ENCODE measurements at places on chromosomes 13 and 19.

DNA sequence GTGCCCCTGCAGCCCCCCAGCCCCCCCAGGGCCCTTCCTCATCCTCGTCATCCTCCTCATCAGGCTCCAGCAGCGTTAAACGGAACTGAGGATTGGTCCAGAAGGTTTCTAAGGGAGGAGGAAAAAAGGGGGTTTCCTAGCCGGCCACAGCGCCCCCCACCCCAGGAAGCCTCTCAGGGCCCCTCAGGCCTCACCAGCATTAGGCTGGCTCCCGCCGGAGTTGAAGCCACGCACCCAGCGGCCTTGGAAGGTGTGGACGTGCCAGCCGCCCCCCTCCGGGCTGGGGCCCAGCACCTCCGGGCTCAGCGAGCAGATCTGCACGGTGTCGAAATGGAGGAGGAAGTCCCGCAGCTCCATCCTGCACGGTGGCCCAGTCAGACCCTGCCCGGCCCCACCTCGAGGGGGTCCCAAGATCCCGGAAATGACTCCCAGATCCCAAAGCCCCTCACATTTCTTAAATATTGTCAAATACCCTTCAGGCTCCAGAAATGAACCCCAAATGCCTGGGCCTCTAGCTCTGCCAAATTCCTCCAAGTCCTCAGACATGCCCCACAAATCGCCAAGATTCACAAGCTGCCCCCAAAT lies 6.9 kb downstream of the CAPN12 start:
- DNase-seq, result no peak

DNA sequence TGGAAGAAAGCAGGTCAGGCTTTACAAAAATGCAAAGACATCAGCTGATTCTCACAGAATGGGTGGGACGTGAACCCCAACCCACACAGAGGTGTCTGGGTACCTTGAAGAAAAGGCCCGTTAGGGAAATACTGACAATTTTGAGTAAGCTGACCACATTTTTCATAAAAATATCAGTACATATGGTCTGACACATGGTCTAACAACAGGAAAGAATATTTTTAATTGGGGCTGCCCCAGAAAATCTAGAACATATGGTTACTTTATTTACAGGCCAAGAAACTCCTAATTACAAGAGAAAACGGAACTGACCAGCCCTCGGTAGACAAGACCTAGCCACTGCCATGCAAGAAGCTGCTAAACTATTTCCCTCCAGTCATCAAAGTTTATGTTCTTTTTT lies 48.7 kb upstream of the ITM2B start:
- no peak for DNase-seq

GRCh38 chr13:91400063-91400399 lies 1.6 kb downstream of the GPC5 start:
- DNase-seq, result no peak

DNA sequence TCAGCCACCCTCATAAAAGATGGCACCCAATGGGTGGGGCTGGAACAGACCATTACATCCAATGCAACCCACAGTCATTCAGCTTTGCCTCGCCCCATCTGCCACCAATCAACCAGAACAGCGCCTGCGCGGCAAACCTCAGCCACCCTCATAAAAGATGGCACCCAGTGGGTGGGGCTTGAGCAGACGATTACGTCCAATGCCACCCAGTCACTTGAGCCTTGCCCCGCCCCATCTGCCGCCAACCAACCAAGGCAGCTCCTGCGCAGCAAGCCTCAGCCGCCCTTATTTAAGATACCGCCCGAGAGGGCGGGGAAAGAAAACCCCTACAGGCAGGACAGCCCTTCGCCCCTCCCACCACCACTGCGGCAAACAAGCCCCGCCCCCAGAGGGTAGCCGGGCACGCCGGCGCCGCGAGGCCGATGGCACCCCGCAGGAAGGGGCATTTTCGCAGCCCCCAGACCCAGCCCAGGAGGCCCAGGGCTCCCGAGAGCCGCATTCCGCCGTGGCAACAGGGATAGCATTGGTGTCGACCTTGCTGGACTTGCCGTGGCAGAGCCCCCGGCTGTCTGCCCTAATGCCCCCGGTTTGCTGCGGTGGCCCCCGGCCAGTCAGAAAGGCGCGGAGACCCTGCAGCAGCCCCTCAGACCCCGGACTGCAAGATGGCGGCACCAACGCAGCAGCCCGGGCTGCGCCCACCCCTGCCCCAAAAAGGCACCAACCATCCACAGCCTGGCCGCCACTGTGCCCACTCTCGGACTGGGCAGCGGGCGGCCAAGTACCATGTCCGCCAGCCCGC lies 675 bp downstream of the PEG3 start:
- peak; percentile 93 for DNase-seq

DNA sequence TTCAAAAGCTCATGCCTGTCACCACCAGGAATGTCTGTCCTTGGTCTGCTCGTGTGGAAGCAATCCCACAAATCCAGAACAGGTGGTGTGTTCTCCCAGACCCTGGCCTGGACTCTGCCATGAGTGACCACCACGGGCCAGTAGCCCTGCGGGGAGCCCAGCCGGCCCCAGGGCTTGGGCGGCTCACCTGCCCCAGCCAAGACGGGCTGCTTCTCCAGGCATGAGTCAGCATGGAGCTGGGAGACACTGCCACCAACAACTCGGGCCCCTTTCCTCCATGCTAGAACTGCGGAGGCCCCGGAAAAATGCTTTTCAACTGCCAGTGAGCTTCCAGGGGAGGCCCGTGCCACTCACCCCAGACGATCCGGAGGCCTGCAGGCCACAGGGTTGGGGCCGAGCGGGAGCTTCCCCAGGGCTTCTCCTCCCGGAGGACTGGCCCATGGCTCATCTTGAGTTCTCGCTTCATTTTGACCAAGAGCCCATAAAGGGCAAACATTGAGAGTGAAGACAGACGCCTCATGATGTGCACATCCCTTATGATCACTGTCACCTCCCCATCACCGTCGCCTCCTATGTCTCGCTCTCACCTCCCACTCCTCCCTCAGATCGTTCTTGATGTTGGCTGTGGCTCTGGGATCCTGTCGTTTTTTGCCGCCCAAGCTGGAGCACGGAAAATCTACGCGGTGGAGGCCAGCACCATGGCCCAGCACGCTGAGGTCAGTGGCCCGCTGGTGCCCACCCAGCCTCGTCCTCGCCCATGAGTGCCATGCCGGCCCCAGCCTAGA lies 16.7 kb downstream of the YIPF2 start:
- DNase-seq, result no peak

DNA sequence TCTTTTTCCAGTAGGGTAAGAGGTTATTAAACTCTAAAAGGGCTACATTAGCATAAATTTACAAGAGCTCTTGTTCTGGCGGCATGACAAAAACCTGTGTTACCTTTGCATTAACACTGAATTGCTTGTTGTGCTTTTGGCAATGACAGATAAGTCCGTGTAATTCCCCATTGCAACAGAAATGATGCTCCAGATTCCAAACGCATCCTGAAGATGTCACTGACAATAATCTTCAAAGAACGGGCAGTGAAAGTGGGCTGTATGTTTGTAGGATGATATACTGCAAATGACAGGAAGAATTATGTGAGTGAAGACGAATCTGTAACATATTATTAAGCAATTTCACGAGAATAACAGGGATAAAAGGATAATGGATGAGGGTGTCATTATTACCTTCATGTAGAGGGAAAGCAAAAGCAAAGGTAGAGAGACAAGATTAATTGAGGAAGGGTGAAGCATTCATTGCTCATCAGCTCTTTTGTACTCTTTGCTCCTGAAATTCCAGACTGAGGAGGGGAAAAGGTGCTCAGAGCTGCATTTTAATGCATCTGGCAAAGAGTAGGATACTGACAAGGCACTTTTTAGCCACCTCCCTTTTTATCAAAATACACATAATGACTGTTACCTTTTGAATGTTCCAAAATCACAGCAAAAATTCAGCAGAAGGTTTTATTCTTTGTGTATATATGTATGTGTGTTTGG lies 38.5 kb upstream of the MAB21L1 start:
- DNase-seq, result no peak

DNA sequence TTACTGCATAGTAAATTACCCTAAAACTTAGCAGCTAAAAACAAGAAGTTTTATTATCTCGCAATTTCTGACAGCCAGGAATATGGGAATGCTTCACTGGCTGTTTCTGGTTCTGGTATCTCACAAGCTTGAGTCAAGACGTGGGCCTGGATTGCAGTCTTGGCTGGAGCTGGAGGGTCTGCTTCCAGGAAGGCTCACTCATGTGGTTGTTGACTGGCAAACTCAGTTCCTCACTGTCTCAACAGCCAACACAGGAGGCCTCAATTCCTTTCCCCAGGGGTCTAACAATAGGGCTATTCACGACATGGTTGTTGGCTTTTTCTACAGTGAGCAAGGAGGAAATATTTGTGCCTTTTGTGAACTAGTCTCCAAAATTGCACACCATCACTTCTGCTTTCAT lies 146.3 kb downstream of the GPC5 start:
- DNase-seq, result no peak

GRCh38 chr19:12628040-12629022 lies 17.6 kb downstream of the ZNF791 start:
- DNase-seq, result no peak

DNA sequence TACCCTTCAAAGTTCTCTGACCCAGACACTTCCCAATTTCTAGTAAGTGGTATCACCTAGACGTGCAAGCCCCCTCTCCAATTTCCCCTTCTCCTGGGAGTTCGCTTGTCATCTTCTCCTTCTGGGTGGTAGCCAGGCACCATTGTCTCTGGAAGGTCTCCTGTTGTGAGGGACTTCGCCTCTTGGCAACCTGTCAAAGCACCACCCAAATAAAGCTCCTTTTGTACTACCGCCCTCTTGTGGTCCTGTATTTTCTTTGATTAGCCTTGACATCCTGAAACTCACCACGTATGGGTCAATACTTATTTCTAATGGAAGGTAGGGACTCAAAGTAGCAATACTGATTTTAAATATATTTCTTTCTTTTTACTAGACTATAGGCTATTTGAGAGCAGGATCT lies 8.2 kb downstream of the GPC5 start:
- DNase-seq, result no peak

DNA sequence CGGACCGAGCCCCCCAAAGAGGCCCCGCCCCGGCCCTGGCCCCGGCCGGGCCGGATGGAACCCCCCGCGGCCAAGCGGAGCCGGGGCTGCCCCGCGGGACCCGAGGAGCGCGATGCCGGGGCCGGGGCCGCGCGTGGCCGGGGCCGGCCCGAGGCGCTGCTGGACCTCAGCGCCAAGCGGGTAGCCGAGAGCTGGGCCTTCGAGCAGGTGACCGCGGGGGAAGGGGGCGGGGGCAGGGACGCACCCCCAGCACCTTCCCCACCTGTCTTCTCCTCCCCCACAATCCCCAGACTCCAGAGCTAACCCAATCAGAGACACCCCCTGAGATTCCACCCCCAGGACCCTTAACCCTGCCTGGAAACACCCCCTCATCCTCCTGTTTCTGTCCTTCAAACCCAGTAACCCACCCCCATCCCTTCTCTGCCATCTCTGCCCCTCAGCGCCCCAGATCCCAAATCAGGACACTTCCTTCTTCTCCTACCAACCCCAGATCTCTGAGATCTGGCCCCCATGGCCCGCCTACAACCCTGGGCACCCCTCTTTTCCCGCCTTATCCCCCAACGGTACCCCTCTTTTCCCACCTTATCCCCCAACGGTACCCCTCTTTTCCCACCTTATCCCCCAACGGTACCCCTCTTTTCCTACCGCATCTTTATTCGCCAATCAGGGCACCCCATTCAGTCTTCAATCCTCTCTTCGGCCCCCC lies 505 bp downstream of the ZSWIM4 start:
- no peak for DNase-seq
